ENCODE measurements at places on chromosomes 6 and 20.
A peak's percentile ranks its signal among the peaks of the same experiment; 100 is the strongest.

DNA sequence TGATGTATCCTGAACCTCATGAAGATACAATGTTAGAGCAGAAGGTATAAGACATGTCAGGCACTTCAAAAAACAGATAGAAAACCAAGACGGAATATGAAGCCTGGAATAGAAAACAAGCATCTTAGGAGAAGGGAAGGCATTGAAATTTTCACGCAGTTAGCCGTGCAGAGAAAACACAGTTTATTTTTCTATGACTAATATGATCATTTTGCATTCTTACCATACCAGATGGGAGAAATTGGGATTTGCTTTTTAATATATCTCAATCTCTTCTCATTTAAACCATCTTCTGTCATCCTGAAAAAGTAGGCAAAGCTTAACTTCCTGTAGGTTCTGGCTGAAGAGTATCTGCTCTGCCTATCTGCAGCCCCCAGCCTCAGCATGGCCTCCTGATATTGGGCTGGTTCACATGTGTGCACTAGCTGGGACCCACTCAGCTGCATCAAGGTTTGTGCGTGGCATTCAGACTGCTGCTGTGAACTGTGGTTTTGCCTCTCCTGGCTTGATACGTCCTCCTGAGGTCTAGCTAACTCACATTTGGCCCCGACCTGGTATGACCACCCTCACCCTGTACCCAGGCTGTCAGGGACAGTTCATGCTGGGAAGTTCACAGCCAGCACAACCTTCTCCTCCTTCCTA lies 392.5 kb upstream of the SASH1 start:
- DNase-seq: no peak

DNA sequence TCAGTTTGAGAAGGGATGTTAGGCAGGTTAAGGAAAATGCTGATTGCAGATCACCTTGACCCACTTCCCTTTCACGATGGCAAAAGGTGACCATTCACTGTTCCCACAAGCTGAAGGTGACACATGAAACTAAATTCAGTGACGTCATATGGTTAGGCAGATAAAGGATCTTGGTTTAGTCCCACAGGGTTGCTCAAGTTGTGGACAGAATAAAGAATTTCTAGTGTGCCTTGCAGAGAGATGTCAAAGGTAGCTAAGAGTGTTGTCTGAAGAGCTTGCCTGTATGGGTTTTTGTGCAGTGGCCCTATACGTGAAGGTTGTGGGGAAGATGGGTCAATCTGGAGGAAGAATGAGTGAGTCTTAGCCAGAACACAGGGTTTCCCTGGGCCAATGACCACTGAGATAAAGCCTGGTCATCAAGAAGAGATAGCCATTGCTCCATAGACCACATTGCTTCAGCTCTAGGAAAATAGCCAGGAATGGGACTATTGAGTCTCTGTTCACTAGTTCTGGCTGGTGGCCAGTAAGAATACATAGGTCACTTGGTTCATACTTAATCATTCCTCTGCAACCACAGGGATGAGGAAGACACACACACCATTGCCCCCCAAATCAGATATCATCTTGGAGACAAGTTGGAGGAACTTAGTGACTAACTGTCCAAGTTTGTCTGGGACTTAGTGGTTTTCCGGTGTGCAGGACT lies 148.5 kb upstream of the ATXN1 start:
- no peak for DNase-seq

DNA sequence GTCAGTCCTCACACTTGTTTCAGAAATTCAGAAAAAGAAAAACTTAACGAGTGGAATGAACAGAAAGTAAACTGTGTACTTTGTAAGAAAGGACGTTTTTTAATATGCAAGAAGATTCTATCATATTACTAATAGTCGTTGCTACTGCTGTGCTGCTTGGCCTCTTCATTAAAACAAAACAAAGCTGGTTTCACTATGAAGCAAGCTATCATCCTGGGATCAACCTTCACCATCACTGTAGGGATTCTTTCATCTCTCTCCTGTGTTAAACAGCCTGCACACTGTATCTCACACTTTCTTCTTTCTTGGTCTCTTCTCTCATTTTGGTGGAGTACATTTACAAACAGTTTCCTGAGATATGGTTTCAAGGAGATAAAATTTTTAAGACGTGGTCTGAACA lies 284.2 kb downstream of the BTBD9 start:
- no peak for DNase-seq

- peak; percentile 89 for DNase-seq
These were observed at the start of gene KCNB1 for GRCh38 chr20:49482621-49483017. Gene KCNB1 (minus strand): TSS chr20:49482668. CDS start chr20:49482480, 188 bp downstream.

GRCh38 chr20:51350941-51351631 lies 191.4 kb downstream of the NFATC2 start:
- no peak for DNase-seq

DNA sequence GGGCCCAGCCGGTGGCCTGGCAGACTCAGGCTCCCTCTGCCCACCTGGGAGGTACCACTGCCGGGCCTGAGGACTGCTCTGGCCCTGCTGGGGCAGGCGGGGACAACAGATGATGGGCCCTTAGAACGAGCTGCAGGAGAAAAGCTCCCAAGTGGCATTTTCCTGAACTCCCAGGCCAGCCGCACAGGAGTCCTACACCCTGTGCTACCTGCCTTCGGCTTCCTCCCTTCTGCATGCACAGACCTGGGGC lies 41.3 kb downstream of the DSTN start:
- no peak for DNase-seq

DNA sequence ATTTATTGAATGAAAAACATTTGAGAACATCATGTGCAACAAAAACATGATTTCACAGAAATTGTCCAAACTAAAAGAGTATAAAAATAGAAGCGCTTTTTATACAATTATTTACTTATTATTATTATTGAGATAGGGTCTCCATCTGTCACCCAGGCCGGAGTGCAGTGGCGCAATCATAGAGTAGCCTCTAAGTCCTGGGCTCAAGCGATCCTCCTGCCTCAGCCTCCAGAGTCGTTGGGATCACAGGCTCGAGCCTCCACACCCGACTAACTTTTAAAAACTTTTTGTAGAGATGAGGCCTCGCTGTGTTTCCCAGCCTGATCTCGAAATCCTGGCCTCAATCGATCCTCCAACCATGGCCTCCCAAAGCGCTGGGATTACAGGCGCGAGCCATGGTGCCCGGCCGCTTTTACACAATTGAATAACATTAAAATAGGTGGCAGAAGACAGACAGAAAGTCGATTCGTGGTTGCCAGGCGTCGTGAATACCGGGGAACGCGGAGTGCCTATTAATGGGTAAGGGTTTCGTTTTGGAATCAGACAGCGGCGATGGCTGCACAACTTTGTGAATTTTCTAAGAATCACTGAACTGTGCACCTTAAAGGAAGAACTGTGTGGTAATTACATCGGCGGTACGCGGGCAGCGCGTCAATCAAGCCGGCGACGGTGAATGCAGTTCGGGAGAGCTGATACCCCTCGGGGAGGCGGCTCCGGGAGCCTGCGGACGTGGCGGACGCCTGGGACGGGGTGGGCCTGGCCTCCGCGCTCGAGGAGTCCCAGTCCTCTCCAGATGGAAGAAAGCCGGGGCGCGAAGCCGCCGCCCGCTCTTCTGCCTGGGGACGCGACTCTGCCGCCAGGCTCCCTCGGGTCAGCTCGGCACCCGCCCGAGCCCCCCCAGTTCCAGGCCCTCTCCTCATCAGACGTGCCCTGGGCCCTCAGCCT lies 807 bp downstream of the TBC1D20 start:
- DNase-seq: peak; percentile 80

DNA sequence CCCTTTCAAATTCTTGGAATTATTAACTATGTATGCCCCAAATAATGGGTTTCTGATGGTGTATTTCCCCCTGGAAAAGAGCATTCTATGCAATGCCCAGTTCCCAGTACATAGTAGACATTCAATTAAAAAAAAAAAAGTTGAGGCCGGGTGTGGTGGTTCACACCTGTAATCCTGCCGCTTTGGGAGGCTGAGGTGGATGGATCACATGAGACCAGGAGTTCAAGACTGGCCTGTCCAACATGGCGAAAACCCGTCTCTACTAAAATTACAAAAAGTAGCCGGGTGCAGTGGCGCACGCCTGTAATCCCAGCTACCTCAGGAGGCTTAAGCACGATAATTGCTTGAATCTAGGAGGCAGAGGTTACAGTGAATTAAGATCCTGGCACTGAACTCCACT lies 83.3 kb upstream of the ZNF217 start:
- no peak for DNase-seq

- no peak for DNase-seq
These were observed 585.3 kb upstream of the BTBD3 start for GRCh38 chr20:11332381-11332780.

- DNase-seq: no peak
These were observed 69.2 kb downstream of the TIAM2 start for GRCh38 chr6:155064303-155064702.

GRCh38 chr20:47334022-47334551 lies 22.4 kb downstream of the ZMYND8 start:
- no peak for DNase-seq

DNA sequence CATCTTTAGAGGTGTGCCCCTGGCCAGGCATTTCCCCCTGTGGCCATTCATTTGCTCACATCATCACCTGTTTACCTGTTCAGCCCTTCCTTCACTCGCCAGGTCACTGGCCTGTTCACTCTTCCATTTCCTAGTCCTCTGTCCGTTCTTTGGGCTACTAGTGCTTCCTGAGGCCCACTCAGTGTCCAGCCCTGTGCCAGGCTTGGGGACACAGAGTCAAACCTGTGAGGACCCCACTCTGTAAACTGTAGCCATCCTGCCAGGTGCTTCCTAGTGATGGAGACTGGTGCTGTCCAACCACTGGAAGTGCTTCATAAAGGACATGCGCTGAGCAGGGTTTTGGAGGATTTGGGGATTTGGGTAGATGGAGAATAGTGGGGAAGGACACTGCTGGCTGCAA lies 3.5 kb downstream of the DLGAP4 start:
- DNase-seq: no peak

- no peak for DNase-seq
These were observed 13.8 kb upstream of the SIRT5 start for GRCh38 chr6:13560651-13561044.

GRCh38 chr20:23745247-23745646 lies 5.5 kb downstream of the CST1 start:
- DNase-seq: no peak

DNA sequence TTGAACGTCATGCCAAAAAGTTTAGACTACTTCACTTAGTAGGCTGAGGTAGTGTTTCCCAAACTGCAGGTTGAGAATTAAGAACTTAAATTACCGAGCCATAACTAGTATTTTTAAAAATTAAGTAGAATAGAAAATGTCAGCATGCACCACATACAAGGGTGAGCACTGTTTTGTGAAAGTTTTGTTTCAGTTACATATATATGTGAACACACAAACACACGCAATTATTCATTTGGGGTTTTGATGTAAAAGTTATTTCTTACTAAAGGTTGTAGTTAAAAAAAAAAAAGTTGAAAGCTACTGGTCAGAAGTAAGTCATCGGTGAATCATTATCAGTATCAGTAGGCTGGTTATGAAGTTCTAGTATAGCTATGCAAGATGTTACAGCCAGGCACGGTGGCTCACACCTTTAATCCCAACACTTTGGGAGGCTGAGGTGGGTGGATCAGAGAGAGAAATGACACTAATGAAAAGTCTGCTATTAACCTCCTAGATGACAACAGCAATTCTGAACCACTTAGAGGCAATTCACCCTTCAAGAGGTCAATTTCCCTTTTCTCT lies 24.1 kb downstream of the FASTKD5 start:
- DNase-seq: no peak

DNA sequence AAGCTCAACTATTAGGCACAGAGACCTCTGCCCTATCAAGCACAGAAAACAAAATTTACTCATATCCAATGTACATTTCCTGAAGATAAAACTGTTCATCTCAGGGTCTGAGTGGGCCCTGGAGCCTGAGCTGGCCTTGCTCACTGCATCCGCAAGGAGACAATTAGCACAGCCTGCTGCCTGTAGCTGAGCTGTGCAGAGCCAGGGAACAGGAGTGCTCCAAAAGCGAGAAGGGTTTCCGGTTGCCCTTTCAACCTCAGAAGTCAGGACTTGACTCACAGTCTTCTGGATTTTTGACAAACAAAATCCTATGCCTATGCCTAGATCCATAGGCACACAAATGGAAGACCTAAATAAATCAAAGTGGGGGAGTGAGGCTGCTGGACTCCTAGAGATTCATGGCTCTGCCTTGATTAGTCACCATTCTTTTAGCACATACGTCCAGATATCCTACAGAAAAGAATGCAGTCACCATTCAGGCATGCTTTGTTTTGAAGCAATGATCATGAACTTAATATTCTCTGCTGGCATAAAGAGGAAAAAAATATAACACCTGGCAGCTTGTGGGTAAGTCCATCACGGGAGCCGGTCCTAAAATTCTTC lies 73.5 kb downstream of the BFSP1 start:
- DNase-seq: no peak

DNA sequence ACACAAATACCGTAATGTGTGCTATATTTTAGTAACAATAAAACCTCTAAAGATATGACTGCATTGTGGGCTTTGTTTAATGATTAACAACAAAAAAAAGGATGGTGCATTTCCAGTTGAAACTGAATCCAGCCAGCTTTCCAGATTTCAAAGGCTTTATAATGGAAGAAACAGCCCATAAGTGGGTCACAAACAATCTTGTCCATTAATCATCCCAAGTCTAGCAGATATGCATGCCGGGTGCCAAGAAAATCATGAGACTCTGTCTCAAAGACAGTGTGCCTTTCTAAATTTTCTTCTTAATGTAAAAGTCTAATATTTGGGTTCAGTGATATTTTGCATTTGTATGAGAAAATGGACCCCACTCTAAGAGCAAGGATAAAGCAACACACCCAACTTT lies 20.6 kb upstream of the LAMP5 start:
- no peak for DNase-seq

GRCh38 chr6:157029980-157030690 lies 253.0 kb downstream of the ARID1B start:
- DNase-seq: no peak

DNA sequence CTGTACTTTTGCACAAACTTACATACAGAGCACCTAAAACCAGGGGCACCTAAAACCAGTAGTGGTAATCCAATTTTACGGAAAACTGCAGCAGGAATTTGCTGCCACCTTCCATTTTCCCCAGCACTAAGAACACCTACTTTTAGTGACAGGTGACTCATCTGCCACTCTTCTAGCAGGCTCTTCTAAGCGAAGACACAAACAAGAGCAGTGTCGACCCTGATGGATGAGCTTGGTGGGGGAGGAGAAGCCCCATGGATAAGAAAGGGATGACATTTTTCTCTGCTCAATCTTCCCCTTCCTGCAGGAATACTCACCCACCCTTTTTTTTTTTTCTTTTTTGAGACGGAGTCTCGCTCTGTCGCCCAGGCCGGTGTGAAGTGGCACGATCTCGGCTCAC lies 116.9 kb downstream of the GMPR start:
- no peak for DNase-seq
